ENCODE measurements at places on chromosomes 1 and 21.

- no peak for DNase-seq
Observed at GRCh38 chr1:147633759-147634158, 36.6 kb downstream of the ACP6 start.

- no peak for DNase-seq
Observed at GRCh38 chr1:116990612-116991151, 10.9 kb upstream of the CD101 start.

- DNase-seq, result peak; percentile 44
Observed at GRCh38 chr1:233304489-233305102, 9.1 kb upstream of the PCNX2 start.

- no peak for DNase-seq
Observed at GRCh38 chr1:68185743-68186142, 46.6 kb downstream of the WLS start.

DNA sequence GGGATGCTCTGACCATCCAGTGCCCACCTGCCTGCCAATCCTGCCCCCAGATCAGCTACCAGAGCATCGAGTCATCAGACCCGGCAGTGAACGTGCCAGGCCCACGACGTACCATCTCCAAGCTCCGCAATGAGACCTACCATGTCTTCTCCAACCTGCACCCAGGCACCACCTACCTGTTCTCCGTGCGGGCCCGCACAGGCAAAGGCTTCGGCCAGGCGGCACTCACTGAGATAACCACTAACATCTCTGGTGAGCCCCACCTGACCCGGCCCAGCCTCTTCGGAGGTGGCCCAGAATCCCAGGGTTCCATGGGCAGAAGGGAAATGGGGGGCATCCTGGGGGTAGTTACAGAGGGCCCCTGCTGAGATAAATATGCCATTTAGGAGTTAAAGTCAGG, 43.1 kb downstream of the PTPRU start:
- DNase-seq, result no peak

DNA sequence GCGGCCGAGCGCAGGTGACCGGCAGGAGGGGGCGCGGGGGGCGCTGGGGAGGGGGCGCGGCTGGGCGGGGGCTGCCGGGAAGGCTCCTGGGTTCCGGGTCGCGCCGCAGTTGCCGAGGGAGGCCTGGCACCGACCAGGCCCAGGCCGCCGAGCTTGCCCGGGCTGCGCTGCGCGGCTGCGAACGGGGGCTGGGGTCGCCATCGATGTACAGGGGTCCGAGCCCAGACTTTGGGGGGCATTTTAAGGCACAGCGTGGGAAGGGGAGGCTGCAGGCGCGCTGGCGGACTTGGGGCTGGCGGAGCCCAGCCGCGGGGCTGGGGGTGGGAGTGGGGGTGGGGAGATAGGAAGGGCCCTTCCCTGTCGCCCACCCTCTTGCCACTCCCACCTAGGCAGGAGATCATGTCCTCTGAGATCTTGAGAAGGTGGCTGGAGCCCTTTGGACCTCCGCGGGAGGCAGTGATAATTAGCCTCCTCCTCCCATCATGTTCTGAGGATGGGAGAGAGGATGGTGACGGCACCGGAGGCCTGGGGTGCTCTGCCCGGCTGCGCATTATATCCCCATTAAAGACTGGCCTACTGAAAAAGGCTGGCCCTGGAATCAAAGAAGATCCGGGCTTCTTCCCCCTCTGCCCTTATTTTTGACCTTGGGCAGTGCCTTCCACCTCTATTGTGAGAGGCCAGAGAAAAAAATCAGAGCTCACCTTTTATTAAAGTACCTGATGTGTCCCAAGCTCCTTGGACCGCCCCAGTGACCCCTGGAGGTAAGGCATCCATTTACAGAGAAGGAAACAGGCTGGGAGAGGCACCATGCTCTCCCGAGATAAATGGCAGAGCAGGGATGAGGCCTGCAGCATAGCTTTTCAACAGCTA, 497 bp downstream of the FBXO44 start:
- no peak for DNase-seq

DNA sequence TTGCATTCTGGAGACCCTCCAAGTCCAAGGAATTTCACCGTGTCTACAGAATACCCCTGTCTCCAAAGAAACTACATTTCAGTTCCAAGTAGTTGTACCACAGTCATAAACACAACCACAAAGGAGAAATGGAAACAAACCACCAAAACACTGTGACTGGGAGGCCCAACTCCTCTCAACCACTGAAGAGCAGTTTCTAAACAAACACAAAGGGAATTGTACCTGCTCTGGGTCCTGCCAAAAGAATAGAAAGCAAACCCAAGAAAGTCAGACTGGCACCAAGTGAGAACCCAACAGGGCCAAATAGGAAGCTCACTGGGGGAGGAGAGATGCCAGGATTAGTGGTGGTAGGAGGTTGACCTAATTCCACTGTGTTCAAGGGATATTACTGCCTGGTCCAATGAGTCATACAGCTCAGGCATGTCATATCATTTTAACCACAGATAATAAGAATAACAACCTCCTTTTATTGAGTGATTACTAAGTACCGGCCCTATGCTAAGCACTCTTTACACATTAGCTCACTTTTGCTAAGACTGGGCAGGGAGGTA, 123.9 kb upstream of the PPP2R5A start:
- DNase-seq, result no peak

- DNase-seq, result no peak
Observed at GRCh38 chr1:18722270-18722669, 91.6 kb downstream of the PAX7 start.

DNA sequence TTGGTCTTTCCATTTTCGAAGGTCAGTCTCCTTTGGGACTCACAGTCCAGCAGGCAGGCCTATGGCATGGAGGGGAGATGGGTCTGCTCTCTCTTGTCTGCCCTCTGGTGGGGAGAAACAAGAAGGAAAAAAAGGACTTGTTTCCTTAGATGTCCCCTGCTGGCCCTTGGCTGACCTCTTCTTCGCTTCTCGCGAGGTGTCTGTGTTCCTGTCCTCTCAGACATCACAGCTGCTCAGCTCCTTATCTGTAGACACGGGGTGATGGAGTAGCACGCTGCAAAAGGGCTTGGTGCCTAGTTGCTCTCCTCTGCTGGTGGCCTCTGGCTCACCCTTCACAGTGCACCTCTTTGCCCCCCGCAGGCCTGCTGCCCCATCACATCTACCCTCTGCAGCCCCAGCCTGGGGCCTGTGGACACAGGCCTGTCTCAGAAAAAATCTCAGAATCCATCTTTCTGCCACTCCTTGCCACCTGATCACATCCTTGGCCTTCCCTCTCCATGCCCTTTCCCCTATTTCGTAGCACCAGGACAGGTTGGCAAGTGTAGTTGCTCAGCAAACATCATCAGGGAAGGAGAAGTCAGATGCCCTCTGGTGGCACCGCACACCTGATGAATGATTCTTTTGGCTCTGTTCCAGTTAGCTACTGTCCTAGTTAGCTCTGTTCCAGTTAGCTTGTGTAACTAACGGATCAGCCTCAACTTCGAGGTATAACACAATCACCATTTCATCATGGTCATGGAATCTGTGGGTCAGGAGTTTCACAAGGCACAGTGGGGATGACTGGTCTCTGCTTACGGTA, 18.7 kb upstream of the AK2 start:
- DNase-seq, result peak; percentile 74

- DNase-seq, result no peak
Observed at GRCh38 chr1:199855580-199855979, 171.9 kb upstream of the NR5A2 start.

DNA sequence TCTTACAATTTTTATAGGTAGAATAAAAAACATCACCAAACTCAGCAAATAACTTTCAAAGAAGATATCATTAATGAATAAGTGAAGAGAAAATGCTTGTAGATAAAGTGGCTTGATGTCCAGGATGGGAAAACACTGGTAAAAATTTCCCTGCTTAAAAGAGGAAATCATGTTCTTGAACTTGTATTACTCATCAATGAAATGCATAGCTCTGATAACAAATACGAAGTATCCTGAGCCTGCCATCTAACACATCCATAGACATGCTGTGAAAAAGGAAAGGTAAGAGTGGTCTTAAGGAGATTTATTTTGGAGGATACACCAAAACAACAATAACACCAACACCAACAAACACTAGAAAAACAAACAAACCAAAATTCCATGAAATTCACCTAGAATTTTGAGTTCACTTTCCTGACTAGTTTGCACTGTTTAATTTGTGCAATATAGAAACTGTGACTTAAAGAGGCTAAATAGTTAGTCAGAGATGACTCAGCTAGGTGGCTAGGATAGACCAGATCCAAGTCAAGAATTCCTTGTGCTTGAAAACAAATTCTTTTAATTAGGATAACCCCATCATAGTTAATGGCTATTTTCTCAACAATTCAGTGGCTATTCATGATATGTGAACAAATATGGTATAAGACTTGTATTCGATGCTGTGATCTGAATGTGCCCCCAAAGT, 179.8 kb upstream of the KCNK2 start:
- DNase-seq, result no peak
